Smooth muscle cell of the brain vasculature (primary cell): ENCODE measurements at places on chromosomes 7 and 10.
A peak's percentile ranks its signal among the peaks of the same experiment; 100 is the strongest.

GRCh38 chr10:18473424-18474117, 177.8 kb downstream of the NSUN6 start:
- no peak for DNase-seq

- DNase-seq, result peak; percentile 31
Measured at GRCh38 chr10:10094691-10095090, 923.0 kb upstream of the CELF2 start.

- no peak for DNase-seq
Measured at GRCh38 chr10:123766012-123766411, 99.9 kb downstream of the GPR26 start.

DNA sequence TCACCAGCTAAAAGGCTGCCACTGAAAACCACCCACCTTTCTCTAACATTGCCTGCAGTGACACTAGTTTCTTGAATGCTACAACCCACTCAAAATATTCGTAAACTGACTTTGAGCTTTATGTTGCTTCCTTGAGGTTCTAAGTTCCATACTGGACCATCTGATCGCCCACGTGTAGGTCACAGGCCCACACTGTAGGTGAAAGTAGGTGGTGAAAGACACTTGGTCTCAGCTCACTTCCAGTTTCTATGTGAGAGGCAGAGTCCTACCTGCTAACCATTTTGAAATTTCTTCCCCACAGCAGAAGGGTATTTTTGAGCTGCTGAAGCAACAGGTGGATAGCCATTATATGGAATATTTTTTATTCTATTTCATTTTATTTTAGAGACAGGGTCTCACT, 97.3 kb downstream of the MYO3A start:
- DNase-seq, result no peak

- peak; percentile 7 for DNase-seq
Measured at GRCh38 chr10:106705681-106706100, 458.8 kb downstream of the SORCS1 start.

- DNase-seq, result no peak
Measured at GRCh38 chr10:25902002-25902401, 32.0 kb upstream of the MYO3A start.

DNA sequence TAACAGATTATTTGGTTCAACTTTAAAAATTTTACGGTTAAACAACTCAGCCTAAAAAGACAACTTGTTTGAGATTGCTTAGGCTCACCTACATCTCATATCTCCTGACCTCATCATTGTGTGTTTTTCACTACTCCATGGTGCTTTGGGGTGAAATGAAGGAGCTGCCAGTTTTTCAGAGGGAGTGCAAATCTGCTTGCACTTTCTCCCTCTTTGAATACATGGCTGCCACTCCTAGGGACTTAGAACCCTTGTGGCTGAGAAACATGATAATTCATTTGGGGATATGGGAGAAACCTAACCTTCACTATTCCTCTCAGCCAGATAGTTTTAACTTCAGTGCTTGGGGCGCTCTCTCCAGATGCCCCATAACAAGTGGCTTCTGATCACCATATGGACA, 2.7 kb downstream of the CCSER2 start:
- no peak for DNase-seq

GRCh38 chr7:99380823-99381663, 6.5 kb downstream of the ARPC1B start:
- no peak for DNase-seq

DNA sequence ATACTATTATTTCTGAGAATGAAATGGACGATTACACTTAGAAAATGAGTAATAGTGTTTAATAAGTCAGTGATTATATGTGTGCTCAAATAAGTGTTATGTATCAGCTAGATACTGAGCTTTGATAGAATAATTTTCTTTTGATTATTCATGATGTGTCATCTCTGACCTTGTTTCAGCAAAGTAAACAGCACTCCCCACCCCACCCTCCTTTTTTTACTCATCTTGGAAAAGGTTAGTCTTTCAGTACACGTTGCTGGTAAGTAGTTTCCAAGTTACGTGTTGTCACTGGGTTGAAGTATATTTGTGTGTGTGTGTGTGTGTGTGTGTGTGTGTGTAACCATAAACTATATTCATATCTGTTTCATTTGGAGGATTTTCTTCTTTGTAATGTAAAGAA, 84.1 kb downstream of the GNAI1 start:
- no peak for DNase-seq

GRCh38 chr7:122329145-122329802, 24.7 kb upstream of the FEZF1 start:
- DNase-seq, result no peak

DNA sequence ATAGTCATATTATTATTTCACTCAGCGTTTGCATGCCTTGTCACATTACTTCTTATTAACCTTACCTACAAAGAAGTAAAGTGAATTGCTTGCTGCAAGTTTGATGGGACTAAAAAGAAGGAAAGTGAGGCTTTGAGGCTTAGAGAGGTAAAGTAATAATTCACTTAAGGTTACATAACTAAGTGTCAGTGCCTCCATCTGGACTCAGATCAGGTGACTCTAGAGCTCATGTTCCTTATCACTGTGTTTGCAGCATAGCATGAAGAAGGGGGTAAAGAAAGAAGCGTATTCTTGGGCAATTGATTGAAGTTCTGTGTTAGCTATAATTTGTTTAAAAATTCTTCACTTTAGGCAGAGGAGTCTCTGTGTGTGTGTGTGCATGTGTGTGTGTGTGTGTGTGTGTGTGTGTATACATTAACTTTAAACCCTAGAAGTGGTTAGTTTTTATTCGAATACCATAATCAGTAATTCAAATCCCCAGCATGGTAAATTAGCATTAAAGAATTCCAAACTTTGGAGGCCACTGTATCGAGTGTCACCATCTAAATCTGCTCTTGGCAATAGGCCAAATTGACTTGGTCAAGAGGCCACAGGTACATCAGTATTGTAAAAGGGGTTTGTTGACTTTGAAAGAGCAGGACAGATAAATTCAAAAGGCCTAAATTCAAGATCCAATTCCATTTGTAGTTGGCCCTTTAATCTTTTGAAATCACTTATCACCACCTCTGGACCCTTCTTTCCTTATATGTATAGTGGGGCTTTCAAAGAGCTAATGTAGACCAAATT, 2.2 kb upstream of the PON3 start:
- DNase-seq, result no peak

- DNase-seq, result no peak
Measured at GRCh38 chr10:92544296-92544695, 29.6 kb downstream of the IDE start.

DNA sequence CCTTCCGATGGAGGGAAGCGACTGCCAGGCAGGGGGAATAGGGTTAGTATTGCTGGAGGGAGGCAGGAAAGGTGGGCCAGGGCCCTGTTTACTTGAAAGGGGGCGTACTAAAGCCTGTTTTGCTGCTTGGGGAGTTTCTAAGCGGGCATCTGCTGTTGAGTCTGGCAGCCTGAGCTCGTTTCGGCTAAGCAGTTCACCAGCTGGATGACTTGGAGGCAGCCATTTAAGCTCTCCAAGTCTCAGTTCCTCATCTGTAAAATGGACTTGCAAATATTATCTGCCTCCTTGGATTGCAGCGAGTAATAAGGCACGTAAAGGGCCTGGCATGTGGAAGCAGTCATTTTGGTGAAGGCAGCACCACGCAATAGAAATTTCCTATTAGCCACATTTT, 44.0 kb downstream of the LDB3 start:
- DNase-seq, result no peak

DNA sequence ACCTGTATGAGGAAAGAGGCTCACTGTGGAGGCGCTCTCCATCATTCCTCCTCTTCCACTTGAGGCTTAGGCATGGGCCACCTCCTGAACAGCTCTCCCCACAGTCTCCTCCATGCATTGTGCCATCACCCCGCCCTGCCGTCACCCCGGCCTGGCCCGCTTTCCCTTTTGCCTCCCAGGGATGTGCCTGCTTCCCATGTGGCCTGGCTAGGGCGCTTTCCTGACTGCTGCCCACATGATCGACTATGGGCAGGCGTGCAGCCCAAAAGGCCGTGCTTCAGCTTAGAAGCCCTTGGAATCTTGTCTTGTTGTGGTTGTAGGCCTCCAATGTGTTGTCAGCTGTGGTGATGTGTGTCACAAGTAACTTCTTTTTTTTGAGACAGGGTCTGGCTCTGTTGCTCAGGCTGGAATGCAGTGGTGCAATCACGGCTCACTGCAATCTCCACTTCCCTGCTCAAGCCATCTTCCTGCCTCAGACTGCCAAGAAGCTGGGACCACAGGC, 1.8 kb upstream of the ACTR3C start:
- no peak for DNase-seq

- no peak for DNase-seq
Measured at GRCh38 chr10:85851325-85851724, 515.3 kb downstream of the GRID1 start.

DNA sequence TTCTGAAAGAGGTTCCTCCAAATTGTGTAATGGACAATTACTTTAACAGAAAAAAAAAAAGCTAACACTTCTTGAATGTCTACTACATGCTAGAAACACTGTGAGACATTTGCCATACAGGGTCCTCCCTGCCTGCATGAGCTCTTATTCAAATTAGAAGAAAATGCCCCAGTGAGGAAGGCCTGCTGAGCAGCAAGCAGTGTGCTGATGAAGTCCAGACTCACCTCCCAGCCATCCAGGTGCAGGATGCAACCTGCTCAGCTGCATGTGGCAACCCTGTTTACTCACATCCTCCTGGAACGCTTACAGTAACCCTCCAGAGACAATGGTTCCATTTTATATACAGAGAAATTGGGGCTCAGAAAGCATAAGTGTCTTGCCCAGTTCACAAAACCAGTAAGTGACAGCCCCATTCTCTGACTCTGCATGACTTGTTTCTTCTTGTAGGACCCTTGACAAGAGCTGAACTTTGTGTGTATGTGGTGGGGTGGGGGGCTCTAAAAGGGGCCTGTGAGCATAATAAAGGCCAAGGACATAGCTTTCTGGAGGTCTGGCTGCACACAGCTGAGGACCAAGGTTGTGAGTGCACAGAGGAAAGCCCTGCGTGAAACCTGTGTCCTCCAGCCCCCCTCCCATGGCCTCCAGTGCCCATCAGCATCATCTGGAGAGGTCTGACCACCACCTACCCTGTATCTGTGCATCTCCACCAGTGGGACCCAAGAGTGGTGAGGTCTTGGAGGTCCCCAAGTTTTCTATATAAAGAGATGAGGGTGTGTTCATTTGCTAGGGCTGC, 387.8 kb downstream of the GRID1 start:
- DNase-seq, result no peak

DNA sequence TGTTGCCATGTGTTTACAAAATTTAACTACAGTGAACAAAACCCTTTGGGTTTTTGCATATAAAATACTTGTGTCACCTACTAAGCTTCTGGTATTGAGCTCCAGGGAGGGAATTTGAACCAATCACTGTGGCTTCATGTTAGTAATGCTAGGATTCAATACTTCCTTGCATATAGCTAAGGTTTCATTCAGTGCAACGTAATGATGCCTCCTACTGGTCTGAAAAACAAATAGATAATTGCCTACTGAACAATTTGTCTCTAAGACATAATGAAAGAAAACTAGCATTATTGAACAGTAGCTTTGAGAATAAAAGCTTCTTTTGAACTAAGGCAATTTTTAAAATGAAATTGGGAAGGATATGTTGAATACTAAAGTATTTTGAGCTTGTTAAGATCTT, 244.4 kb downstream of the ZWINT start:
- no peak for DNase-seq

- DNase-seq, result no peak
Measured at GRCh38 chr7:29302666-29303395, 108.3 kb downstream of the CHN2 start.

DNA sequence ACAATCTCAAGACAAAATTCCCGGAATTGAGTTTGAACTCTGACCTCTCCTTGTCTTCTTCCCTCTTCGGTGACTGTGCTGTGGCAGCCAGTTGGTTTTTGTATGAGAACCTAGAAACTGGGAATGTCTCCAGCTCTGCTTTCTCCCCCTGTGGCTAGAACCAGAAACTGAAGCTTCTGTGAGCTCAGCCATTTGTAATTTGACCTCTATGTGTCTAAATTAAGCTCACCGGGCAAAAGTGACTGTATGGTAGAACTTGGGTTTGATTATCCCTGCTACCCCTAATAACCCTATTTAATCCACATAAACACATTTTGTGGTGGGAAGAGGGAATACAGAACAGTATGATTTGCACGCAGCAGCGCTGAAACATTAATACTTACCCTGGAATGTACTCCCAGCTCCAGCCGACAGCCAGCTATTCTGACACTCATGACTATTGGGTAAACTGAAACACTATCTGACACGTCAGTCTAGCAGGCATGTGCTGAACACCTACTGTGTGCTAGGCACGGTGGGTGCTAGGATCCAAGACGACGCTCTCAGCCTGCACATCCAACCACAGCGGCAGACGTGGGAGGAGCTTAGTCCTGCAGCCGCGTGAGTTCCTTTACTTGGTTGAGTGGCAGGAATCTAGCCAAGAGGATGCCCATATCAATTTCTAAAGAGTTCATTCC, 324.8 kb downstream of the SFMBT2 start:
- DNase-seq, result peak; percentile 69

DNA sequence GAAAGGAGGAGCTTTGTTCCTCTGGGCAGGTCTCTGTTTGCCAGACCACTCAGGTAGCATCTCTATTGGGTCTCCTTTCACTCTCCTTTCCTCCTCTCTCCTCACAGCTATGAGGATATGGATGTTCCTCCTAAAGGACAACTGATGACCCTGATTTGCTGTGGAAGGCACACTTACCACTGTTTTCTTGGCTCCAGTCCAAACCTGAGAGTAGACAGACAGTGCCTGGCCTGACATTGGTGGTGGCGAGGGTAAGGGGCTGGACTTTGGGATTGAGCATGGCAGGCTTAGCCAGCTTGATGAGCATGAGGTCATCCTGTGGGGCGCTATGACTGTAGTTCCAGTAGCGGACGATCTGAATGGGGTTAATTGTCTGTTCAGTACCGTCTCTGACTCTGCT, 3.6 kb downstream of the PRSS37 start:
- DNase-seq, result no peak

- DNase-seq, result no peak
Measured at GRCh38 chr7:107528461-107528860, 35.3 kb downstream of the COG5 start.

- no peak for DNase-seq
Measured at GRCh38 chr7:155277385-155277994, 20.2 kb upstream of the INSIG1 start.

GRCh38 chr7:50644586-50644985, 79.4 kb upstream of the DDC start:
- no peak for DNase-seq

DNA sequence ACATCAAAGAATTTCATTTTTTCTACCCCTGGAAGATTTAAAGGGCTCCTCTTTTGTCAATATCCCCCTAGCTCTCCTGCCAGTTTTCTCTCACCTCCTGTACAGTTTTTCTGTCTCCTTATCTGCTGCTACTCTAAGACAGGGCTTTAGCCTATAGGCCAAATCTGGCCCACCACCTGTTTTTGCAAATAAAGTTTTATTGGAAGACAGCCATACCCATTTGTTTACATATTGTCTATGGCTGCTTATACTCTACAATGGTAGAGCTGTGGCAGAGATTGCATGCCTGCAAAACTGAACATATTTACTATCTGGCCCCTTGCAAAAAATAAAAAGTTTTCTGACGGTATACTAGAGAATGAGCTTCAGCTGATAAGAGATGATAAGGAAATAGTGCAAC, 37.4 kb upstream of the GARS1 start:
- no peak for DNase-seq

GRCh38 chr10:82668221-82668895, 793.4 kb downstream of the NRG3 start:
- DNase-seq, result no peak
